Left hindlimb (tissue), 1 donor: ENCODE measurements at places on chromosomes 6 and 20.

DNA sequence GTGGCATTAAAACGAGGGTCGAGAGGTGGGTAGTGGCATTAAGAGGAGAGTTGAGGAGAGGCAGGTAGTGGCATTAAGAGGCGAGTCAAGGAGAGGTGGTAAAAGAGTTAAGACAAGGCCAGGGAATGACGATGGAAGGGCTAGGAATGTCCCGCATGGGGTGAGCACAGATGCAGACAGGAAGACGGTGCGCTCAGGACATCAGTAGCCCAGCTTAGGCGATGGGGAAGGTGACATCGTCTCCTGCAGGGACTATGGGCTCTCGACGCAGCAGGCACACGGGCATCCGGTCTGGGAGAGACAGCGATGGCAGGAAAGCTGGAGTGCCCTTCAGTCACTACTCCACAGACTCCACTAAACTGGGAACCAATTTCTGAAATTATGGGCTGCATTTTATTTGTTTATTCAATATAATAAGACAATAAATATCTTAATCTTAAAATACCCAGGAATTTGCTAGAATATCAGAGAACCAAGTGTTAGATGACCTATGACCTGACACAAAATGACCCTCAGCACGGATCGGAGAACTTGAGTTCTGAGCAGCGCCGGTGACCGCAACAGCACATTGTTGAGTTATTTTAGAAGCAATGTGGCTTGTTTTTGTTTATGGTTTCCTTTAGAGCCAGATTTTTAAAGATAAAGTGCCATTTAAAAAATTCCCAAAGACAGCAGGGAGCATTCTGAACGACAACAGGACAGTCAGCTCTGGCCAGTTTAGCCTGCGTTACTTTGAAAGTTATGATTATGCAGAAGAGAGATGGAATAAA is 177.7 kb downstream of the SMOC2 start:
- no peak for DNase-seq

DNA sequence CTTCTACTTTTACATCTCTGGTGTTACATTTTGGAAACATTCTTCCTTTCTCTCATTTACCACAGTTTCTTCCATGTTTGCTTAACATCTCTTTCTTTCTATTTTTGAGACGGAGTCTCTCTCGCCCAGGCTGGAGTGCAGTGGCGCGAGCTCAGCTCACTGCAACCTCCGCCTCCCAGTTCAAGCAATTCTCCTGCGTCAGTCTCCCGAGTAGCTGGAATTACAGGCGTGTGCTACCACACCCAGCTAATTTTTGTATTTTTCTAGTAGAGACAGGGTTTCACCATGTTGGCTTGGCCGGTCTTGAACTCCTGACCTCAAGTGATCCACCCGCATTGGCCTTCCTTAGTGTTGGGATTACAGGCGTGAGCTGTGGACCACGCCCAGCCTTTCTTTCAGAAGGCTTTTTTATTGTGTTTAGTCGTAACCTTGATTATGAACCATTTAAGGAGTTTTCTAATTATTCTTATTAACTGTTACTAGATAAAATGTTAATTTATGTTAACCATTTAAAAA is 27.8 kb downstream of the MAP3K4 start:
- no peak for DNase-seq

- no peak for DNase-seq
Observed at GRCh38 chr6:42392833-42393232, 58.9 kb downstream of the TRERF1 start.

GRCh38 chr20:23268792-23269354 is 81.7 kb upstream of the NXT1 start:
- no peak for DNase-seq

GRCh38 chr6:41021832-41022231 is 17.2 kb downstream of the UNC5CL start:
- peak; percentile 39 for DNase-seq

GRCh38 chr6:149985481-149985937 is 21.8 kb downstream of the ULBP1 start:
- DNase-seq, result no peak

DNA sequence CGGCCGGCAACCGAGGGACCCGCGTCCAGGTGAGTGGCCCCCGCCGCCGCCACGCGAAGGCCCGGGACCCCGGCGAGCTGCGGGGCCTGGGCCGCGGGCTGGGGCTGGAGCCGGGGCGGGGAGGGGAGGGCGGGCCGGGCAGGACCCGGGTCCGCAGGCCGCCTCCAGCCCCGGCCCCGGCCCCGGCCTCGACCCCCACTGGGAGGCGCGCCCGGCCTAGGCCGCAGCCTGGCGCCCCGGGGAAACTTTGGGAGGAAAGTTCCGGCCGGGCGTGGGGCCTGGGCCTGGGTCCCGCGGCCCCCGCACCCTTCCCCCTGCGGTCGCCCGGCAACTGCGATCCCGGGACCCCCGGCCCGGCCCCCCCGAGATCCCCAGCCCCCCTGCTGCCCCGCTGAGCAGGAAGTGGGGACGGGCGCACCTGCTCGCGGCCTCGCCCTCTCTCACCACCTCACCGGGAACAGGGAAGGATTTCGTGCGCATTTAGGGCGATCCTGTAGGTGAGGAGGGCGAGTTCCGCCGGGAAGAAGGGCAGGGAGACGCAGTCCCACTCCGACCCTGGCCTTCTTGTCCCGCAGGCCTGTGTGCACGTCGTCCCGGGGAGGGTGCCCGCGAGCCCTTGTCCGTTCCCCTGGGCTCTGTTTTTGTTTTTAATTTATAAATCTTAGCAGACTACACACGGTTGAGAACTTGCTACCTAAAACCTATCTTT is 402 bp downstream of the OSBPL2 start:
- no peak for DNase-seq

GRCh38 chr20:60729135-60729900 is 522.7 kb upstream of the CDH4 start:
- no peak for DNase-seq

DNA sequence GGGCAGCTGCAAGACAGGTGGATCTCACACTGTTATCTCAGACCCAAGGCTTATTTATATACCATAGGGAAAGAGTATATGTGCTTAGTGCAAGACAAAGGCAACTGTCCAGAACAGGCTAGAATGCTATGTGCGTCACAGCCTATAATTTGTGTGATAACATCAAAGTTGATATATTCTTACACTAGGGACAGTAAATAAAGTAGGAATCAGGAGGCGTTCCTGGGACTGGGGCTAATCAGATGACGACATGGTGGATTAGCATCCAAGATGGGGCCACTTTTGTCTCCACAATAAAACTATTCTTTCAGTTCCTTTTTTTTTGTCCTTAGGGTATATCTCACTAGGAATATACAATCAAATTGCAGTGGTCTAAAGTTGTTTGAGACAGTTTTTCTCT is 54.9 kb upstream of the IER3 start:
- no peak for DNase-seq

- DNase-seq, result no peak
Observed at GRCh38 chr20:25461786-25462545, 54.5 kb downstream of the GINS1 start.

GRCh38 chr6:81263531-81264168 is 488.8 kb downstream of the TENT5A start:
- no peak for DNase-seq

DNA sequence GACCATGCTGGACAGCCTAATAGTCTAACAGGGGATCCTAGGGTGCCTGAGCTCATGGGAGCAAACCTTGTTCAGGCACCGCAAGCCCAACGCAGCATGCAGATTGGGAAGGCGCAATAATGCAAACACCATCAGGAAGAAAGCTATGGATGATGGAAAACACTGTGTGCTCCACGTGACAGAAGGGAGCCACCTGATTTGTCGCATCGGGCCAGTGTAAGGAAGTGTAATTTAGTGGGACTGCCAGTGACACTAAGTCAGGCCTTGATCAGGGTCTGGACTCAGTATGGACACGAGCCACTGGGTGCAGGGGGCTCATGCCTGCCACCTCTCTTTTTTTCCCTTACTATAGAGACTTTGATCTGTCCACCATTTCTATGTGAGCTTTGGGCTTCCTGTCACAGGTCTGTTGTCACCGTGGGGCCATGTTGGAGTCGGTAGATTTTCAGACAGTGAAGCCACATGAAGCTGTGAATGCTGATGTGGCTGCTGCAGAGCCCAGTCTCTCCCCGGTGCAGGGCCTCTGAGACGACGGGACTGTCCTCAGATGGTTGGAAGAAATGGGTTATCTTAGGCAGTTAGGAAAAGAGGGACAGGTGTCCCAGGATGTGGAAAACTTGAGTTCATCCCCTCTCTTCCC is 74.2 kb upstream of the AGPAT4 start:
- DNase-seq, result no peak

GRCh38 chr20:51159303-51159702 is 136.4 kb upstream of the KCNG1 start:
- no peak for DNase-seq

GRCh38 chr20:40197691-40198090 is 491.3 kb downstream of the MAFB start:
- peak; percentile 66 for DNase-seq
